Urinary bladder (tissue), 4 donors: ENCODE measurements at places on chromosomes 3 and 15. TPM values are rescaled to one million over a fixed set of nuclear protein-coding genes. Genes with fewer than 3 reads are reported as not detected.

DNA sequence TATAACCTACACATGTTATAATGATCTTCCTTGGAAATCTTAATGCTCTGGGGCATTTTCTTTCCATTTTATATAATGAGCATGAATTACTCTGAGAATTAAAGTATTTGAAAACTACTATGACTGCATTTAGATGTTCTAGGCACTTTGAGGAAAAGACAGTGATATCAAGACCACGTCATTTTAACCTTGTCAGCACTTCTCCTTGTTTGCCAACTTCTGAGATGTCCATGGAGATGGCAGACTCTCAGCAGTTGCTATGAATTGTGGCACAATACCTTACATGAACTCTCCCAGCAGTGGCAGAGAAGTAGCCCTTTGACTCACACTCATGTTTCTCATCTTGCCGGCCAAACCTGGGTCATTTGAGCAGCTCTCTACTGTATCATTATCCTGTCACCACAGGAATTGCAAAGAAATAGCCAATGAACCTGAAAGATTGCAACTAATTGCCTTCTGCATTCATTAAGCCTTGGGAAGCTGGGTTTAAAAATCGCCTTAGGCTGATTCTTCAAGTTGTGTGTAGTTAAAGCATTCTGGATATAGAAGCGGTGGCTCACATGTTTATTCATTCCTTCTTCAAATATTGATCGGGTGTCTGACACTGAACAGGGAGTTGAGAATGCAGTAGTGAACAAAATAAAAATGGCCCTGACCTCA, 272.2 kb upstream of the CFAP20DC start:
- DNase-seq = no peak

GRCh38 chr3:43448098-43448497, 161.8 kb downstream of the SNRK start:
- no peak for DNase-seq

GRCh38 chr3:150107429-150108175, 136.9 kb upstream of the PFN2 start:
- no peak for DNase-seq

- peak; percentile 69 for DNase-seq
These were observed 15.7 kb downstream of the CIDEC start for GRCh38 chr3:9864200-9864927.

DNA sequence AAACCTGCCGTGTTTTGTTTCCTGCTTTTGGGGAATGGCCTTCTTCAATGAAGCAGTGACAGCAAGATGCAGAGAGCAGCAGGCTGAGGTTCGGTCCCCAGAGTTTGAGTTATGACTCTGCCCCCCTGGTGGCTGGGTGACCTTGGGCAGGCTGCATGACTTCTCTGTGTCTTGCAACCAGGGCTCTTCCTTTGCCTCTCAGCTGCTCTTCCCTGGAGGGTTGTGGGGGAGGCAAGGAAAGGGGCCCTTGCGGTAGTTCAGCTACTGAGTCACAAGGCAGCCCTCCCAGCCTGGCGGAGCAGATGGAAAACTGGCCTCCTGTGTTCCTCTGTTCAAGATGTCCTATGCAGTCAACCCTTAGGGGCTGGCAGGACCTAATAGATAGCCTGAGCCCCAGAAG, 17.1 kb downstream of the CTXND1 start:
- DNase-seq = no peak

DNA sequence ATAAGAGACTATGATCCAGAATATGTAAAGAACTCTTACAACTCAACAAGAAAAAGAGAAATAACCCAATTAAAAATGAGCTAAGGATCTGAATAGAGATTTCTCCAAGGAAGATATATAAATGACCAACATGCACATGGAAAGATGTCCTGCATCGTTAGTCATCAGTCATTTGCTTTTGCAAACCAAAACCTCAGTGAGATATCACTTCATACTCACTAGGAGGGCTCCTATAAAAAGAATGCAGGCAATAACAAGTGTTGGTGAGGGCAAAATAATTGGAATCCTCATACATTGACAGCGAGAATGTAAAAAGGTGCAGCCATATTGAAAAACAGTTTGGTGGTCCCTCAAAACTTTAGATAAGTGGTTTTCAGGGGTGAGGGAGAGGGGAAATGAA, 56.9 kb downstream of the EXOG start:
- no peak for DNase-seq

The FSTL1 gene
- 1,313 TPM for total RNA-seq

The PAQR9 gene
- total RNA-seq = not detected

The ATP13A5 gene
- not detected for total RNA-seq
